ENCODE measurements at places on chromosomes 4 and X. TPM values are rescaled to one million over a fixed set of nuclear protein-coding genes. Genes with fewer than 3 reads are reported as not detected.

GRCh38 chr4:114383721-114384120, 214.9 kb upstream of the UGT8 start:
- H3K27me3 ChIP-seq = no peaks in the 10 kb centered on the region
- no peaks in the 10 kb centered on the region for H3K36me3 ChIP-seq
- no peak for DNase-seq
- no peaks in the 10 kb centered on the region for H3K4me1 ChIP-seq
- H3K27ac ChIP-seq = no peak overlapping the region
- no peak overlapping the region for H3K4me3 ChIP-seq

DNA sequence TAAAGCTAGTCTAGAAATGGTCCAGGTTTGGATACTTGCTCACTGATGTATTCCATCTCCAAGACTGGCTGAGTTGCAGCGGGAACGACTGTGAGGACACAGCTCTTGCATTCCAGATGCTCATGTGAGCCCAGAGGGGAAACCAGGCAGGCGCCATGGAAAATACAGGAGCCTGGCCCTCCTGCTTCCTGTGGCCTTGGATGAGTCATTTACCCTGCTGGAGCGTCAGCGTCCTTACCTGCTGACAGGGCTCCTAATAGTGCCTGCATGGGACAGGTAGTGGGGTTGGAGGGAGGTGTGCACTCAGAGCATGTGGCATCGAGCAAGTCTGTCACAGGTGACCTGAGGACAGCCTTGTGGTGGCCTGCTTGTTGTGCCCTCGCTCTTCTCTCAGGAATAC, 69.4 kb downstream of the NSG1 start:
- no peak overlapping the region for H3K4me3 ChIP-seq
- peaks cover 11% of the 10 kb centered on the region for H3K36me3 ChIP-seq
- H3K4me1 ChIP-seq = no peaks in the 10 kb centered on the region
- no peak overlapping the region for H3K27ac ChIP-seq

GRCh38 chr4:41857226-41857641, 78.0 kb upstream of the TMEM33 start:
- H3K36me3 ChIP-seq = no peaks in the 10 kb centered on the region
- H3K4me1 ChIP-seq = no peaks in the 10 kb centered on the region
- no peak overlapping the region for H3K4me3 ChIP-seq
- no peak overlapping the region for H3K27ac ChIP-seq
- H3K27me3 ChIP-seq = peaks cover 48% of the 10 kb centered on the region

DNA sequence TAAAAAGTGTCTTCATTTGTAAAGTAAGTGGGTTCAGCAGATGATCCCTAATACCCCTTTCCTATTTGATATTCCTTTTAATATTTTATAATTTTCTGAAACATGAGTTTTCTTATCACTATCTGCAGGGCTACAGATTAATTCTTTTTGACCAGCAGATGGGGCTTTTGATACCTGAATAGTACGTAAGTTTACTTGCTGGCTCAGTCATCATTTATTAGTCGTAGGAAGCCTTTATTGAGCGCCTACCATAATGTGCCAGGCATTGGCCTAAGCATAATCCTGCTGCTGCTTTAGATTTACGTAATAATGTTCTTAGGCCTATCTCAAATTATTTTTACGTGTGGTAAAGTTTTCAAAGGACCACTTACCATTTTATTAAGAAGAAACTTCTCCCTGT, 33.1 kb downstream of the OSTC start:
- H3K4me3 ChIP-seq = no peak overlapping the region
- no peak overlapping the region for H3K27ac ChIP-seq
- DNase-seq = no peak
- H3K4me1 ChIP-seq = peaks cover 2% of the 10 kb centered on the region
- H3K36me3 ChIP-seq = no peaks in the 10 kb centered on the region
- H3K27me3 ChIP-seq = peaks cover 2% of the 10 kb centered on the region

DNA sequence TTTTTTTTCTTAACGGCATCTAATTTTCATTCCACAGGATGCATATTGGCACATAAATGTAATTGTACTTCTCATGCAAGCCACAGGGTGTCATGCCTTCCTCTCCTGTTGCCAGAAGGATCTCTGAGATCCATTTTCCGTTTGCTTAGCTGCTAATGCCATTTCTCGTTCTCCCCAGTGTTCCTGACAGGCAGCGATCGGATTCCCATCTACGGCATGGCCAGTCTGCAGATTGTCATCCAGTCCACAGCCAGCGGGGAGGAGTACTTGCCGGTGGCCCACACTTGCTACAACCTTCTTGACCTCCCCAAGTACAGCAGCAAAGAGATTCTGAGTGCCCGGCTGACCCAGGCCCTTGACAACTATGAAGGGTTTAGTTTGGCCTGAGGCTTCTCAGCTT, 8.9 kb upstream of the NAP1L5 start:
- no peak for DNase-seq
- H3K4me3 ChIP-seq = no peak overlapping the region
- H3K4me1 ChIP-seq = no peaks in the 10 kb centered on the region
- H3K36me3 ChIP-seq = peaks cover 40% of the 10 kb centered on the region
- H3K27me3 ChIP-seq = no peaks in the 10 kb centered on the region

DNA sequence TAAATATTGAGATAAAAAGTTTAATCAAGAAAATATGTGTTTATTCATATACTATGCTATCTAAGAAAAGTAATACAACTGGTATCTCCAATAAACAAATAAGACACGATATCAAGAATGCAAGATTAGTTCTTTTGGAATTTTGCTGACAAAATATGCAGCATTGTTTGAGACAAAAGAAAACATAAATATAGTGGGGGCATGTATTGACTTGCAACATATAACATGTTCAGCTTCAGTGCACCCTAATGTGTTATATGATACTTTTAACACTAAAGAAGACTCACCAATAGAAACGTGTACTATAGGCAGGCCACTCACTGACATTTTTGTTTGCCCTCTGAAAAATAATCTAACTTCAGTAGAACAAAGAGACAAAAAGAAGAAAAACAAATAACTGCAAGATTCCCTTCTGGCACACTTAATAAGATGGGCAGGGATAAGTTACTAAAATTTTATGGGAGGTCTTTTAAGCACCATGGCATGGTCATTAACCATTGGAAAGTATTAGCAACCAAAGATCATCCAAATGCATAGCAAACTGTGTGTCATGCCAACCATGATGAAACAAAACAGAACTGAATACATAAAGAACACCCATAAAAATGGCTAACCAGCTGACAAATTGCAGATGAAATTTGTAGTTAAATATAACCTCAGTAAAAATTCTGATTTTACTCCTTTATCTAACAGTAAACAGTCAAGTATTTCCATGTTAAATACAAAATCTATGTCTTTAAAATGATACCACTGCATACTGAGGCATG, 447.9 kb upstream of the FAM241A start:
- DNase-seq = no peak
- H3K4me1 ChIP-seq = no peaks in the 10 kb centered on the region
- no peaks in the 10 kb centered on the region for H3K27me3 ChIP-seq
- no peaks in the 10 kb centered on the region for H3K36me3 ChIP-seq

DNA sequence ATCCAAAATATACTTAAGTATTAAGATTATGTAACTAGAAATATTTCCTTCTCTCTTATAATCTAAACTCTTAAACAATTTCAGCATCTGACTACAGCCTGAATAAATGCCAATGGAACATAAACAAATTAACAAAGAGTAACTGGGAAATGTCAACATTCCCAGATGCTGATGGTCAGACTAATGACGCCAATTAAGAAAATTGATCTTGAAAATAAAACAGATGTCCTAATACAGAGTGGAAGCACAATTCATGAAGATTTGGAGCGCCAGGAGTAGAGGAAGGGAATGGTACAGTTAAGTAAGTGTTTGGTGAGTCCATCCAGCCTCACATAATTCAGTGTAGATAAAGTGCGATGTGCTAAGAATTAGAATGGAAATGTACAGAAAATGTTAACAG, 203.7 kb upstream of the NWD2 start:
- H3K27me3 ChIP-seq = no peaks in the 10 kb centered on the region
- no peaks in the 10 kb centered on the region for H3K4me1 ChIP-seq
- DNase-seq = no peak
- no peaks in the 10 kb centered on the region for H3K36me3 ChIP-seq

- DNase-seq = no peak
- H3K27me3 ChIP-seq = peaks cover 3% of the 10 kb centered on the region
- H3K4me1 ChIP-seq = no peaks in the 10 kb centered on the region
- no peaks in the 10 kb centered on the region for H3K36me3 ChIP-seq
- no peak overlapping the region for H3K27ac ChIP-seq
- no peak overlapping the region for H3K4me3 ChIP-seq
Observed at GRCh38 chr4:47744253-47744652, 93.6 kb downstream of the CORIN start.

GRCh38 chr4:172173206-172173605, 360.0 kb downstream of the GALNTL6 start:
- H3K4me1 ChIP-seq = no peaks in the 10 kb centered on the region
- H3K36me3 ChIP-seq = no peaks in the 10 kb centered on the region
- no peaks in the 10 kb centered on the region for H3K27me3 ChIP-seq
- no peak overlapping the region for H3K27ac ChIP-seq

- no peak overlapping the region for H3K4me3 ChIP-seq
- peaks cover 83% of the 10 kb centered on the region for H3K36me3 ChIP-seq
- no peak overlapping the region for H3K27ac ChIP-seq
- no peaks in the 10 kb centered on the region for H3K4me1 ChIP-seq
- no peaks in the 10 kb centered on the region for H3K27me3 ChIP-seq
Observed at GRCh38 chrX:75327607-75328006, 53.7 kb downstream of the UPRT start.

GRCh38 chr4:38002451-38003071, 42.4 kb downstream of the PTTG2 start:
- no peak for DNase-seq
- no peak overlapping the region for H3K4me3 ChIP-seq
- H3K27me3 ChIP-seq = no peaks in the 10 kb centered on the region
- H3K36me3 ChIP-seq = peaks cover 6% of the 10 kb centered on the region
- peaks cover 19% of the 10 kb centered on the region for H3K4me1 ChIP-seq
- H3K27ac ChIP-seq = no peak overlapping the region

GRCh38 chr4:89410687-89411086, 103.1 kb upstream of the GPRIN3 start:
- H3K27me3 ChIP-seq = peaks cover 2% of the 10 kb centered on the region
- no peak overlapping the region for H3K27ac ChIP-seq
- no peak overlapping the region for H3K4me3 ChIP-seq
- no peak for DNase-seq
- H3K4me1 ChIP-seq = peaks cover 1% of the 10 kb centered on the region

GRCh38 chrX:94662689-94663088, 988.7 kb downstream of the FAM133A start:
- no peak overlapping the region for H3K27ac ChIP-seq
- no peaks in the 10 kb centered on the region for H3K36me3 ChIP-seq
- no peak for DNase-seq
- H3K4me3 ChIP-seq = no peak overlapping the region

- no peaks in the 10 kb centered on the region for H3K36me3 ChIP-seq
- H3K4me1 ChIP-seq = no peaks in the 10 kb centered on the region
- DNase-seq = no peak
- no peak overlapping the region for H3K4me3 ChIP-seq
- no peak overlapping the region for H3K27ac ChIP-seq
- H3K27me3 ChIP-seq = no peaks in the 10 kb centered on the region
Observed at GRCh38 chrX:42824541-42824940, 46.6 kb upstream of the PPP1R2C start.

- no peaks in the 10 kb centered on the region for H3K4me1 ChIP-seq
- H3K27ac ChIP-seq = no peak overlapping the region
- H3K36me3 ChIP-seq = no peaks in the 10 kb centered on the region
- no peak for DNase-seq
- H3K27me3 ChIP-seq = no peaks in the 10 kb centered on the region
- no peak overlapping the region for H3K4me3 ChIP-seq
Observed at GRCh38 chr4:2069986-2070385, 10.9 kb downstream of the NAT8L start.

GRCh38 chr4:10577508-10578426, 106.8 kb downstream of the CLNK start:
- peaks cover 4% of the 10 kb centered on the region for H3K27me3 ChIP-seq
- no peaks in the 10 kb centered on the region for H3K36me3 ChIP-seq
- H3K27ac ChIP-seq = no peak overlapping the region
- H3K4me1 ChIP-seq = peaks cover 10% of the 10 kb centered on the region
- no peak overlapping the region for H3K4me3 ChIP-seq

GRCh38 chrX:134513091-134513490, 53.1 kb downstream of the HPRT1 start:
- H3K27me3 ChIP-seq = no peaks in the 10 kb centered on the region
- no peak overlapping the region for H3K4me3 ChIP-seq
- peaks cover 10% of the 10 kb centered on the region for H3K36me3 ChIP-seq
- H3K4me1 ChIP-seq = no peaks in the 10 kb centered on the region

Gene TMEM31
- total RNA-seq = not detected

Gene DNAAF6
- total RNA-seq = not detected

Gene CDS1
- total RNA-seq = not detected

Gene PPP4R3C
- total RNA-seq = not detected

Gene DCHS2
- total RNA-seq = not detected

Gene SPATA18
- total RNA-seq = not detected

Gene DUX4
- not detected for total RNA-seq

Gene NMU
- total RNA-seq = not detected

Gene MTNR1A
- not detected for total RNA-seq

Gene F8A3
- total RNA-seq = 27.3 TPM

All from activated T-helper 2 cell treated with anti-CD3 and anti-CD28 coated beads, Interferon-gamma antibody, Interleukin-2, Interleukin-4, amounts not matched to agents 10 μg/mL and 5 μg/mL and 100 μg/mL, durations not matched to agents 14 hours and 24 hours and 36 hours (primary cell).